ENCODE measurements at places on chromosomes 1 and 21.
A peak's percentile ranks its signal among the peaks of the same experiment; 100 is the strongest.

DNA sequence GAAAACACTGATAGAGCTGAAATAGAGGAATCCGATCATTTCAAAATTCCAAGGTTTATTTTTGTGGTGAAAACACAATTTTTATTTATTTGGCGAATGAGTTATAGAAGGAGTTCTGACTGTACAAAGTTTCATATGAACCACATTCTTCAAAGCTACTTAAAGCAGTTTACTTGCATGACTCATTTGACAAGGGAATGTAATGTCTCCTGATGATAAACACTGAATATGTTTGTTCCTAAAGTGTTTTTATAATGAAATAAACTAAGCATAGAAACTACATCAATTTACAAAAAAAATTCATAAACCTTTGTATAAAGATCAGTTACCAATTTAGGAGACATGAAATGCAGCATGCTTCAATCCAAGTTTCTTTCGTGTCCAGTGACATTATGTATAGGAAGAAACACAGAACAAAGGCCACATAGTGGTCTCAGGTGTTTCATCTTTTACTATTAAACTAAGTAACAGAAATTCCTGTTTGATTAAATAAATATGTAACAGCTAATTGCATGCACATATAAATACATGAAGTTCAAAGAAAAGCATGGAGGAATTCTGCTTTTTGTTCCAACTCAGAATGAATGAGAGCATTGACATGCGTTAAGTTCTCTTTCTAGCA is 2.5 kb downstream of the PRKACB start:
- DNase-seq: no peak

- no peak for DNase-seq
Measured at GRCh38 chr1:185404907-185405568, 88.0 kb upstream of the IVNS1ABP start.

DNA sequence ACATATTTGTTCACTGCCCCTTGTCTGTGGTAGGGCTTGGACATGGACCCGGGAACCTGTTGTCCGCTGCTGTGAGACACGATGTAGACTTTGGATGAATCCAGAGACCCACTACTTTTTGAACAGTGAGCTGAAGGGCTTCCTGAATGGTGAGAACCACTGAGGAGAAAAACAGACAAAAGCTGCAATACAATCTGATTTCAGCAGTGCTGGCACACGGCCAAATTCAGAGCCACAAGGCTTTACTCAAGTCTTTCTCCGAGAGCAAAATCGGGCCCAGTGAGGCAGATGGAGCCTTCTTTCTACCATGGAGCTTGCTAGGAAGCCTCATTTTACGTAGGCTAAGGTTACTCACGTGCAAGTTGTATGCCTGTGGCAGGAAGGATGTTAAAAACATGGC is 197.6 kb downstream of the SIPA1L2 start:
- peak; percentile 9 for DNase-seq

GRCh38 chr1:89310505-89310904 is 37.8 kb upstream of the GBP5 start:
- DNase-seq: peak; percentile 15

- no peak for DNase-seq
Measured at GRCh38 chr1:152906023-152906565, 2.3 kb upstream of the IVL start.

DNA sequence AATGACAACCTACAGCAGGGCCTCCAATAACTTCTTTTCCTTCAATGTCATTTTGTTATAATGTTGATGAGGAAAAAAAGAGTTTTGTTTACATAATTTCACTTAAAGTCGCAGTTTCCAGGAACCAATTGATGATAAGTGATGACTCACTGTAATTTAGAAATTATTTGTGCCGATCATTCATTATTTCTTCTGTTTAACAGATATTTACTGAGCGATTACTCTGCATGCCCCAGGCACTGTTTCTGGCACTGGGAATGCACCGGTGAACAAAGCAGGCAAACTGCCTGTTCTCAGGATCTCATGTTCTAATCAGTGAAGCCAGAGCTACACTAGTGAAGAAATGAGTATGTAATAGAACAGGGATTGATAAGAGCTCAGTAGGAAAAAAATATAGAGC is 403.4 kb downstream of the NTNG1 start:
- DNase-seq: no peak

GRCh38 chr1:33653226-33653625 is 180.8 kb downstream of the ZSCAN20 start:
- no peak for DNase-seq

DNA sequence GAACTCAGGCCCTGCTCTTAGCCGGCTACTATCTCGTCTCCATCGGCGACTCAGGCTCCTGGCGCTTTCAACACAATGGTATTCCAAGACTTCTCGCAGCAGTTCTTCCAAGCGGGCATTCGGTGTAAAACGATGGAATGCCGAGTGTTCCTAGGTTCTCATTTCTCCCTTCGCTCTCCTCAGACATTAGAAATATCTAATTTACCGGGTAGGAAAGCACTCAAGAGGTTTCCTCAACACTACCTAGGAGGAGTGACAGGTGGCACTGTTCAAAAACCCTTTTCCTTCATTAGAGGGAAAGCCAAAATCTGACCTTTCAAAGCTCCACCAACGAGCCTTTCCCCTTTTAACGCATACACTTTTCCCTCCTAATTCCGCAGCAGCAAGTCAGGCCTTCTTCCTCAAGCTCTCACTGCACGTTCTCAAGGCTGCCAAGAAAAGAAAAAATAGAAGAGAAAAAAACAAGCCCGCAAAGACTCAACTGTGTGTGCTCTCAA is 601 bp downstream of the UBE2G2 start:
- peak; percentile 38 for DNase-seq

- DNase-seq: peak; percentile 81
Measured at GRCh38 chr1:171841050-171841910, at the start of gene DNM3. DNM3 (plus strand) TSS chr1:171841498; CDS start chr1:171841657, 159 bp downstream.

GRCh38 chr21:31394309-31394708 is 50.2 kb upstream of the TIAM1 start:
- DNase-seq: no peak

GRCh38 chr21:25080661-25081060 is 526.6 kb downstream of the MRPL39 start:
- DNase-seq: no peak

GRCh38 chr1:202084791-202085681 is 37.7 kb upstream of the GPR37L1 start:
- DNase-seq: no peak

- DNase-seq: peak; percentile 21
Measured at GRCh38 chr1:2313651-2314261, 77.6 kb downstream of the MORN1 start.

- DNase-seq: no peak
Measured at GRCh38 chr1:202162047-202162417, 1.6 kb upstream of the PTPN7 start.

GRCh38 chr21:39080366-39080765 is 102.9 kb downstream of the PSMG1 start:
- no peak for DNase-seq

DNA sequence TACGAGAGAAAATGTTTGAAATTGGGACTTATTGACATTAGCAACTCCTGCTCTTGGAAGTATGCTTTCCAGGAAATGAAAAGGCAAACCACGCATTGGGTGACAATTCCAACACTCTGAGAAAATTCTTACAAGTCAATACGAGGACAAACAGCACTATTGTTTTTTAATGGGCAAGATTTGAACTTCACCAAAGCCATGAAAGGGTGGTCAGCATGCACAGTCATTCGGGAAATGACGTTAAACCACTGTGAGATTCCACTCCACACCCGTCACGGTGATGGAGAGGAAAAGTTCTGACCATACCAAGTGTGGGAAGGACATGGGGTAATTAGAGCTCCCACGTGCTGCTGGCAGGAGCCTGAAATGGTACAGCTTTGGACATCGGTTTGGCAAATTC is 12.2 kb upstream of the PRXL2B start:
- DNase-seq: no peak

DNA sequence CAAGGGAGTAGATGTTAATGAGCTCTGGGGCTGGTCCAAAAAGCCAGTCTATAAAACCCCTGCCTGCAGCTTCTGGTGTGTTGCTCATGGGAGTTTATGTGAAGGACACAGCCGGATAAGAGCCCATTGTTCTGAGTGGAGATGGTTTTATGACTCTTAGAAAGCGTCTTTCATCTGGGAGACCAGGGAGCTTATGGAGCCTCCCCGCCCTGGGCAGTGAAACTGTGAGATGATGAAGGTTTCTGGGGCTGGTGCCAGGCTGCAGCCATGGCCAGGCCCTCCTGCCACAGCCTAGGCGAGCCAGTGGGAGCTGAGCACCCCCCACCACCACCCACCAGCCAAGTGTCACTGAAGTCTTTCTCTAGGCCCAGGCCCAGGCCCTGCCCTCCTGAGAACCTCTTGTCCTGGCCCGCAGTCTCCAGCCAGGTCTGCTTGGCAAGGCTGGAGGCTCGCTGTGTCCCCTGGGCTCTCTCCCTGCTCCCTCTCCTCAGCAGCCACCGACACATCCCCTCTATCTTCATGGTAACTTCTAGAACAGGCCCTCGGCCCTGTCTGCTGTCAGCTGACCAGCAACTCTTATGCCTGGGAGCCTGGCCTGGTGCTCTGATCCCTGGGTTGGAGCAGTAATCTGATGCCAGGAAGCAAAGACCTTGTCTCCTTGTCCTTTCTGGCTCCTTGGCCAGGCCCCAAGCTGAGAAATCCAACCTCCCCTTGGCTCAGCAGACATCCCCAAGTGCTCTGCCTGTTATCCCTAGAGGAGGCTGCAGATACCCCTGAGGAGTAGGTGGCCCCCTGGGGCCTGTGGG is 7.6 kb upstream of the ARHGEF10L start:
- no peak for DNase-seq

GRCh38 chr1:157202331-157202730 is 64.1 kb upstream of the ETV3 start:
- DNase-seq: no peak

DNA sequence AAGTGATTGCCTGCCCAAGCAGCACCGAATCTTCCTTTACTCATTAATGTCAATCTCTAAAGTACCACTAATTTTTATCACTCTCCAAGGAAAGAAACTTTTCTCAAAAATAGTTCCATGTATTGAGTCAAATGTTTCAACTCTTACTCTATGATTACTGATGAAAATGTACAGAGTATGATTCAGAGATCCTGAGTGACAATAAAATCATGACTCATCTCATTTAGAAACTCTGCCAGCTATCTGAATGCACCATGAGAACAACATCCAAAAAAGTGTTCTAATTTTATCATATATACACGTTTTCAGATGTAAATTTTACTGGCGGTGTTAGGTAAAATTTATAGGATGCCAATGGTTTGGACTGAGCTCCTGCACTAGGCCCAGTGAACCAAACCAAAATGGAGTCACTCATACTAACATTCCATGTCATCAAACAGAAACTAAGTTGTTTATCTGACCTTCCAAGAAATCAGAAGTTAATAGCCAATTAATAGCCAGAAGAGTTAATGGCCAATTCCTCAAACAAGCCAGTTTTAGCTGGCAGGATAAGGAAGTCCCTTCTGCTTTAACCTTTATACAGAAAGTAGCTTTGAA is 22.6 kb downstream of the PLPPR5 start:
- DNase-seq: no peak

GRCh38 chr1:238753252-238753651 is 633.1 kb upstream of the CHRM3 start:
- no peak for DNase-seq

DNA sequence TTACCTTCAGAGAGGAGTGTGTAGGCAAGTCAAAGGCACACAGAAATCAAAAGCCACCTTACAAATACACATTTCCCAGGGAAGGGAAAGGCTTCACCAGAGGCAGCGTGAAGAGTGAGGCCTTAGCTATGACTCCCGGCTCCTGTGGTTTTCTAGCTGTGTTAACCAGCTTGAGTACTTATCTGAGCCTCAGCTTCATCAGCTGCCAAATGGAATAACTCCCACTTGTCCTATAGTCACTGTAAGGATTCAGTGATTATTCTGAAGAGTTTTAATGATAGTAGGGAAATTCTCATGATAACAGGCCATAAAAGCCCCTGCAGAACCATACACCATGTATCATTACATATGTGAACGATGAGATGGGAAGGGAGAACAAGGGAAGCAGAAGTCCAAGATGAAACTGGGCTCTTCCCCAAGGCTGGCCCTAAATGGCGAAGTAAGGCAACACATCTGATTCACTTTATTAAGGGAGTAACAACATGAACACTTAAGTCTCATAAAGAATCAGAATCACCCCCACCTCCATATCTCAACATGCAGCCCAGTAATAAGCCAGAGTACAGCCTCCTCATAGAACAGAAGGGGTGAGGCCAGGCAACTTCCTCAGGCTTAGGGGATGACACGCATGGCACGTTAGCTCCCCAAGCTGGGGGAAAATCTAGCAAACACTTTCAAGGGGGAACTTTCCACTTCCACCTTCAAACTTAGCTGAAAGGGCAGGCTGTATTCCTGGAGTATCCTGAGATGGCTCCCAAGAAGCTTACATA is 63.7 kb downstream of the SLC66A1 start:
- DNase-seq: no peak

DNA sequence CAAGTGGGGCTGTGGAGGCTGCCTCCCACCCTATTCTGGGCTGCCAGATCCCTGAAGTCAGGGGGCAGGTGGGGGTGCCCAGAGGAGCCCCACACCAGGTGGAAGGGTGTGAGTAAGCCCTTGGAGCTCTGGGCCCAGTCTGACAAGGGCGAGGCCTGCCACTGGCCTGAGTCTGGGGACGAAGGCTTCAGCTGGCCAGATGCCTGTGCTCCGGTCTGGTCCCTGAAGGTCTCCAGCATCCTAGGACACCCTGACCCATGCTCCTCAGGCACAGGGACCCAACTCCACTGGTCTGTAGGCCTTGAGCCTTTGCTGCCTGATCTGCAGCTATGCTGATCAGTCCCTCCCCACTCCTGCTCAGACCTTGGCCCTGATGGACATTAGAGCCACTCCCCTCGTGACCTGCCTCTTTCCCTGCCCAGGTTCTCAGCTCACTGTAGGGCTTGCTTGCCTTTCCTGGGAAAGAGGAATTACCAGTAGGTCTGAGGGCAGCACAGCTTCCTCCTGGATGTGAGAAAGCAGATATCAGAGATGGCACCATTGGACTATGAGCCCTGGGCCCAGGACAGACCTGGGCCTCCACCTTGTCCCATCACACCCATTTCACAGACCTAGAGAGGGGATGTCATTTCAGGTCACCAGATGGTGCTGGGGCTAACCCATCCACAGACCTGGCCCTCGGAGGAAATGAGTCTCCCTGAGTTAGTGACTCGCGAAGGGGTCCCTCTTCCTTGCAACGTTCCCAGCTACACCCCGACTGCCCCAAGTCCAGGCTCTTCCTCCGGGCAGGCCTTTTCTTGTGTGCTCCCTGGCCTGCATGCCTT is 32.8 kb upstream of the CSF3R start:
- DNase-seq: no peak

All from dermis microvascular lymphatic vessel endothelial cell (primary cell).